ENCODE measurements at places on chromosomes 3 and 15.
A peak's percentile ranks its signal among the peaks of the same experiment; 100 is the strongest.

DNA sequence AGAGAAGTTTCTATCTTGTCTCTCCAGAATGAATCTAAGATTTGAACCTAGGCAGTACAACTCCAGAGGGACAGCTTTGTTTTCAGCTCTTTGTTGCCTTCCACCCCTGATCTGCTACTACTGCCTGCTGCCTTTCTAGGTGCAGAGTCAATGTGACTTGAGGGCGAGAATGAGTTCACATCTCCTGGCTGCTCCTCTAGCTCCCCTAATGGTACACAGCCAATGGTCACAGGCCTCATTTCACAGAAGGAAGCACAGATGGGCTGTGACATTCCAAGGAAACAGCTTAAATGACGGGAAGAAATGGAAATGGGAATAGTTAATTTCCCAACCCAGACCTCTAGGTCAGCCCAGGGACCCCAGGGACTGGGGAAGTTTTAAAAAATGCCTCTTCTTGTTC is 32.4 kb downstream of the FAM43A start:
- DNase-seq = no peak

- no peak for DNase-seq
Measured at GRCh38 chr15:72604794-72605193, 49.7 kb upstream of the GOLGA6B start.

- DNase-seq = no peak
Measured at GRCh38 chr3:175664911-175665310, 805.8 kb downstream of the NAALADL2 start.

GRCh38 chr15:92111751-92112150 is 258.2 kb downstream of the SLCO3A1 start:
- DNase-seq = no peak

GRCh38 chr3:186100398-186100797 is 8.5 kb downstream of the ETV5 start:
- no peak for DNase-seq

- no peak for DNase-seq
Measured at GRCh38 chr15:43932907-43933306, 106.1 kb downstream of the WDR76 start.

DNA sequence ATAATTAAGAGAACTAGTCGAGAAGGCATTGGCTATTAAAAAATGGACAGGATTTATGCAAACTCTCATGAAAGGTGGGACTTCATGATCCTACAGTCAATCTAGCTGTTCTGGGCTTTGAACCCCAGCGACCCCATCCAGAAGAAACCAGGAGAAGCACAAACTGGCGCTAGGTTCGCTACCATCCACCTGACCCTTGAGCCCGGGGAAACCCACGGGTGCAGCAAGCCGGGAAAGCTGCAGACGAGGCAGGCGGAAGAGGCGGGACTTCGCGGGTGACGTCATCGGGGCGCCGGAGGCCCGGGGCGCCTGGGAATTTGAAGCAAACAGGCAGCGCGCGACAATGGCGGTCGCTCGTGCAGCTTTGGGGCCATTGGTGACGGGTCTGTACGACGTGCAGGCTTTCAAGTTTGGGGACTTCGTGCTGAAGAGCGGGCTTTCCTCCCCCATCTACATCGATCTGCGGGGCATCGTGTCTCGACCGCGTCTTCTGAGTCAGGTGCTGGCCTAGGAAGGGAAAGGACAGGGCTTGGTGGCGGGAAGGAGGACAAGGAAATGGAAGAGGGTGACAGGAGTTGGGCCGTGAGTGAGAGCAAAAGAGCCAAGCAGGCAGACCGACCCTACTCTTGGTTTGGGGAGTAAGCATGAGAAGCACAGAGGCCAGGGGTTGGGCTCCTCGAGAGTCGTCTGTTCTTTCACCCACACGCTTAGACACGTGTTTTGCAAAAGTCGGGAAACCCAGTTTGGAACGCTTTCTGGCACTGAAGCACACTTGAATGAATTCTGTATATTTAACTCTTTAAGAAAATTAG is at the start of gene UMPS:
TSS of gene UMPS (plus strand) at position 324 of the 812 bp plus-strand sequence. CDS start at position 344, 20 bp downstream.
- peak; percentile 91 for DNase-seq

DNA sequence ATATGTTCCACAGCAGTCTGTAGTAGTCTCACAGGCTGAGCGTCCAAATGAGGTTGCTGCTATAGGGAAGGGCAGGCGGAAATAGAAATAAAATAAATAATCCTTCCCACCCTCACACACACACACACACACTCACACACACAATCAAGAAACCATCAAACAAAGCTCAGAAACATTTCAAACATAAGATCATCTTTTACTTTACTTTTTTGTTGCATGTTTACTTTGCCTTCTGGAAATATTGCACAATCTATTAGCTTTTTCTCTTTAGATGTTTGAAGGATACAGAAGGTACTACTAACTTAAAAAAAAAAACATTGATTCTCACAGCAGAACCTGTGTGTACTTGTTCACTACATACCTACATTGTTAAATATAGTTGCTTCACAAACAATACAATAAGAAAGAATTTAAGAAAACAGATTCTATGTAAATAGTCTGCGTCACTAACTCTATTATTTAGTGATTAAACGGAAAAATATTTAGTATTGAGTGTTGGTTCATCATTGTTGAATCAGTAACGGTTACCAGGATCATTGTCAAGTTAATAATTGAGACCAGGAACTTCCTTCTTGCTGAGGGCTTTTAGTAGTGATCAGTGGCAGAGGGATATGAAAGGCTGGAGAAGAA is 20.5 kb downstream of the ALCAM start:
- DNase-seq = no peak

- DNase-seq = peak; percentile 67
Measured at GRCh38 chr3:10242182-10243065, 5.8 kb upstream of the TATDN2 start.

GRCh38 chr3:35724106-35724505 is 84.8 kb downstream of the ARPP21 start:
- DNase-seq = no peak

GRCh38 chr15:62494197-62494596 is 329.1 kb upstream of the C2CD4B start:
- DNase-seq = no peak

DNA sequence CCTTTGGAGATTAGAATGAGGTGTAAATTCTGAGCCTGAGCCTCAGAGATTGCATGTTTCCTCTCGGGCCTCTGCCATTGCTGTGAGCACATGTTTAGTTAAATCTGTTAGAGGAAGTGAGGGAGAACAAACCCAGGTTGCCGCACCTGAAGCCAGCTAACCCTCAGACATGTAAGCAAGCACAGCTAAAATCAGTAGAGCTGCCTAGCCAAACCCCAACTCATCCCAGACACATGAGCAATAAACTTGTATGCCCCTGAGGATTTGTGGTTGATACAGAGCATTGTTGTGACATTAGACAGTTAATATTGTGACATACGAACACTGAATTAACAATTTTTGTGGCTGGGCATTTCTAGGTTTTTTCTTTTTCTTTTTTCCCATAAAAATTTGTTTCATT is 41.9 kb downstream of the NMD3 start:
- DNase-seq = no peak

GRCh38 chr3:190094160-190094718 is 26.5 kb downstream of the P3H2 start:
- no peak for DNase-seq

DNA sequence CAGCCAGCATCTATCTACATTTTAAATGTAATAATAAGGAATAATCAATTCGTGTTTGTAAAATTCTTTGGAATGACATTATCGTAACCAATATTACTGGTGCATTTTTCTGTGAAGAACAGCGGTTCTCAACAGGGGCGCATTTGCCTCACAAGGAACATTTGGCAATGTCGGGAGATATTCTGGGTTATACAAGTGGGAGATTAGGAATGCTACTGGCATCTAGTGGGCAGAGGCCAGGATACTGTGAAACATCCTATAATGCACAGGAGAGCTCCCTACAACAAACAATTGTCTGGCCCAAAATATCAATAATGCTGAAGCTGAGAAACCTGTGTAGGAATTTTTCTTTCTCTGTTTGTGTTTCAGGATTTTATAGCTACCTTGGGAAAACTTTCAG is 25.0 kb downstream of the ACP3 start:
- no peak for DNase-seq

DNA sequence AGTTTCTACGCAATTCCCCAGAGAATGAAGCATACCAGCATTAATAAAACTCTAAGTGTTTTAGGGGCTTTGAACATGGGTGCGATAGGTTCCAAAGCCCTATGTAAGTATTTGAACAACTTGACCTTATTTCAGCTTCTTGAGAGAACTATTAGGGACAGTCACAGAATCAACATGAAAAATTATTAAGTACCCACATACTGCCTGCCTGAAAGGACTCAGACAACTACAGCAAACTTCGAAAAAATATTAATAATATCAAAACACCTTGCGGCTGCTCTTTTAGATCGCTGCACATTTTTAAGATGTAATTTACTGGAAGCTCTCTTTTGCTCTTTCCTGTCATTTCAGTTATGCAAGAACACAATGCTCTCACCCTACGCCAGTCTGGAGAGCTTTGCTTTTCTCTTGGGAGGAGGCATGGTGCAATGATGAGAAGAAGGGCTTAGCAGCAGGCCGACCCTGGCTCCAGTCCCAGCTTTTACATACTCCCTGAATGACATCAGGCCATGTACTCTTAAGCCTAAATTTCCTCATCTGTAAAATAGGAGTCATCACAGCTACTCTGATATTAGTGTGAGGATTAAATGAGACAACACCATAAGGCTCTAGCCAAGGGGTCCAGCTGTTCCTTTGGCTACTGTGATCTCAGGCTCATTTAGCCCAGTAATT is 640.7 kb downstream of the FHIT start:
- no peak for DNase-seq

DNA sequence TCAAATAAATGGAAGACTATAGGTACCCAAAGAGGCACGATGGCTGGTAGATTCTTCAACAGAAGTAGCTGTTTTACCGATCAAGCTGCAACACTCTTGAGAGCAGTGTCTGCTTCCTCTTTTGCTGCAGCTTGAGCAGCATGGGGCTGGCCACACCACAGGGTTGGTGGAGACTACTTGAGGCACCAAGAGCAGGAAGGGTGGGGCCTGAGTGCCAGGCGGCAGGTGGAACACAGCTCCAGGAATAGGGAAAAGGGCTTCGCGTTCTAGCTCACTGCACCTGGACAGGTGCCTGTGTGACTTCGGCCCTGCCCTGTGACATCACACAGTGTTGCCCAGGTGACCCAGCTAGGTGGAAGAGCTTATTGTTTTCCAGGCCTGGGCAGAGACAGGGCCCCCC is at the start of gene CCDC33:
TSS of gene CCDC33 (plus strand) at position 365 of the 400 bp plus-strand sequence. CDS start 394 bp downstream, outside the sequence.
- DNase-seq = no peak

DNA sequence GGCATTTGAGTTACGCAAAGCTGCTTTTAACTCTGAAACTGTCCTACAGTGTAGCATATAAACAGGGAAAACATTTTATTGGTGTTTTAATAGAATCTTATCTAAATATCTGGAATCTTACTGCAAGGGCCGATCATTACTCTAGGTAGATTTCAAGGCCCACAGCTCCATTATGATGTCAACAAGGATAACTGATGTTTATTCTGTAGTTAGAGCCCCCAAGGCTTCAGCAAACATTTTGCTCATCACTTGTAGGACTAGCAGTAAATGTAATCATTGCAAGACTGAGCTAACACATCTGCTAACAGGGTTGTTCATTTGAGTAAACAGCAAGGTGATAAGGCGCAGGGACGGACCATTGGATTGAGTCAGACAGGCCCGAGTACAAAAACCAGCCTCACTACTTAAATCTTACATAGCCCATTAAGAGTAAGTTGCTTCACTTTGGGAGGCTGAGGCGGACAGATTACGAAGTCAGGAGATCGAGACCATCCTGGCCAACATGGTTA is 332.5 kb upstream of the TPRG1 start:
- no peak for DNase-seq

DNA sequence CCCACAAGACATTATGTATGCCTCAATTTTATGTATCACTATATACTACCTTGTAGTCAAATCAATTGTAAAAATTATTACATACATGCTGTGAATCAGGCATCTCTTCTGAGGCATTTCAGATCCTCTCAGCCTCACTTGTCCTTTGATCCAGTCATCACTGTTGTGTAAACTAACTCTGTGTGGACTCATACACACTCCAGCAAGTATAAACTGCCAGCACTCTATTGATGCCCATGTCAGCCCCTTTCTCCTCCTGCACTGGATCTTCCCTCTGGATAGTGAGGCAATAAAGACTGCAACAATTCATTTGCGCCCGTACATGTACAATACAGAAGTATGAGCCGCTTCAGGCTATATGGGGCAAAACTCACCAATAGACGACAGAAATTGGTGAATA is 364.7 kb upstream of the TGFBR2 start:
- no peak for DNase-seq

DNA sequence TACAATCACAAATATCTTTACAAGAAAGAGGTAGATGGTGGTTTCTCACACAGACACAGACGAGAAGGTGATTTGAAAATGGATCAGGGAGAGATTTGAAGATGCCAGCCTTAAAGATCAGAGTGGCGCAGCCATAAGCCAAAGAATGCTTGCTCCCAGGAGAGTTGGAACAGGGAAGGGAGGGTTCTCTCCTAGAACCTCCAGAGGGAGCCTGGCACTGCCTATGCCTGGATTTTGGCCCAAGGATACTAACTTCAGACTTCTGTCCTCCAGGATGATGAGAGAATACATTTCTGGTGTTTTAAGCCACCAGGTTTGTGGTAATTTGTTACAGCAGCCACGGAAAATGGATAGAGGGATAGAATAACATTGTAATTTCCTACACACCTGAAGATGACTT is 279.1 kb downstream of the FAM43A start:
- DNase-seq = no peak

DNA sequence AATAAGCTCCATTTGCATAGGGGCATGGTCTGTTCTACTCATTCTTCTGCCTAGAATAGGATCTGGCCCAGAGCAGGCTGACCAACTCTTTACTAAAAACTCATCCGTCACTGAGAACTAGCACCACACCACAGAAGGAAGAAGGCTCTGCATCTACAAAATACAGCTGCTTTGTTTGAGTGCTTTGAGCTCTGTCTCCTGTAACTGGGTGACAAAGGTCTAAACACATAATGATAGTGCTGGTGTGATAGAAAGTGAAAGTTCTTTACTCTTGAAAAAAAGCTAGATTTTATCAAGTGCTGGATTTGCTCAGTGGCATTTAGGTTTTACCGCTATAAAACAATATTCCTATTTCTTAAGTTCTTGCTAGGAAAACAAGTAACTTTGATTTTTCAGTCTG is 140.7 kb downstream of the FHIT start:
- no peak for DNase-seq

- no peak for DNase-seq
Measured at GRCh38 chr3:143237077-143237627, 117.6 kb downstream of the CHST2 start.

DNA sequence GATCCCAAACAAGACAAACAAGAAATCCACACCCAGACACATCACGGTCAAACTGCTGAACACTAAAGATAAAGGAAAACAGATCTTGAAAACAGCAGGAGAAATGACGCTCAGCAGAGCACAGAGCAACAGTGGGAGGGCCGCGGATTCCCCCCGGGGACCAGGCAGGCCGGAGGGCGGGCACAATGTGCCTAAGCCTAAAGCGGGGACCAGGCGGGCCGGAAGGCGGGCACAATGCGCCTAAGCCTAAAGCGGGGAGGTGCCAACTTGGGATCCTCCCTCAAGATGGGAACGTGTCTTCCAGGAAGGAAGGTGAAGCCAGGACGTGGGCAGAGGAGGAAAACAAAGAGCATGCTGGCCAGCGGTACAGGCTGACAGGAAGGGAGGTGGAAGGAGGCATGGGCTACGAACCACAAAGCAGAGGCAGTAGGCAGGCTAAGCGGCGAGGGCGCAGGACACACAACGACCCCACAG is 31.1 kb downstream of the CYFIP1 start:
- no peak for DNase-seq

Data from stimulated activated CD4-positive, alpha-beta T cell treated with anti-CD3 and anti-CD28 coated beads, Interleukin-12 subunit alpha, Interleukin-12 subunit beta, amount 100 ng/mL, for 48 hours (primary cell).